ENCODE measurements at places on chromosomes 3 and 15.

DNA sequence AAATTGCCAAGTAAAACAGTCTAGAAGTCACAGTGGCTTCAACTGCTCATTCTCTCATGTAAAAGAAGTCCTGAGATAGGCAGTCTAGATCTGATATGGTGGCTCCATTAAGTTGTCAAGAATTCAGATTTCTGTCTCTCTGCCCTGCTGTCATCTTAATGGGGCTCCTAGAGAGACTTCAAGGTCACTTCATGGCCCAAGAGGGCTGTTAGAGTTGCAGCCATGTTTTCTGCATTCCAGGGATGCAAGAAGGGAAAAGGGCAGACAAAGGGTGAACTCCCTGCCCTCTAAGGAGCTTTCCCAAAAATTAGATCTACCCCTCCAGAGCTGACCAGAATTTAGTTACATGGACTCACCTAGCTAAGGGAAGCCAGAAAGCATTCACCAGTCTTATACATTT is 23.1 kb downstream of the ABHD2 start:
- DNase-seq = no peak

DNA sequence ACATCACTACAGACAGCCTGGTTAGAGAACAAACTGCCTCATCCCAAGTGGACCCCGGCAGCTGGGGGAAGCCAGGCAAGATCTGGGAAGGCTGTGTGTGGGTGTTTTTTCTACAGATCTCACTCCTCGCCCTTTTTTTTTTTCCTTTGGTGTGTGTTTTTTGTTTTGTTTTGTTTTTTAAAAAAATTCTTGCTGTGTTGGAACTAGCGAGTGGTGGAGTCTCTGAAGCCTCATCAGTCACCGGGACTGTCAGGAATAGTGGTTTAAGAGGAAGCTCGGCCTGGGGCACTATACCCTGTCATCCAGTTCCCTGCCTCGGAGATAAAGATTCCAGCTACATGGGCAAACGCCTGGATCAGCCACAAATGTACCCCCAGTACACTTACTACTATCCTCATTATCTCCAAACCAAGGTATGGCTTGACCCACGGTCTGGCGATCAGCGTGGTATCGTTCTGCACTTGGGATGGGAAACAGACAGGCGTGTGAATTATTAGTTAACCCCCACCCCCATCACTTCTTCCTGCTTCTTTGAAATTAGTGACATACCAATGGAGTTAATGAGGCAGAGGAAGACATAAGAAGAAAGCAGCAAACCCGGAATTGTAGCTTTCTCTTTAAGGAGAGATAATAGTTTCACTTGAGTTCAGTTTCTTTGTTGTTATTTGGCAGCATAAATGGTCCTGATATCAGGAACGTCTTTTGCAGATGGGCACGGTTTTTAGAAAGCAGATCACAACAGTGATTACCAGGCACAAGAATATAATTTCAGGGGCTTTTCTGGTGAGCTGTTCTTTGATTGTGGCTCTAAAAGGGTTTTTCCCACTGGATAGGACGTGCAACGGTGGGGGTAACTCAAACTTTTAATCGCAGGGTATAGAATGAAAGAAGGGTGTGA is 722 bp downstream of the RBMS3 start:
- peak; percentile 45 for DNase-seq

GRCh38 chr3:62785384-62785783 is 89.8 kb downstream of the CADPS start:
- no peak for DNase-seq

DNA sequence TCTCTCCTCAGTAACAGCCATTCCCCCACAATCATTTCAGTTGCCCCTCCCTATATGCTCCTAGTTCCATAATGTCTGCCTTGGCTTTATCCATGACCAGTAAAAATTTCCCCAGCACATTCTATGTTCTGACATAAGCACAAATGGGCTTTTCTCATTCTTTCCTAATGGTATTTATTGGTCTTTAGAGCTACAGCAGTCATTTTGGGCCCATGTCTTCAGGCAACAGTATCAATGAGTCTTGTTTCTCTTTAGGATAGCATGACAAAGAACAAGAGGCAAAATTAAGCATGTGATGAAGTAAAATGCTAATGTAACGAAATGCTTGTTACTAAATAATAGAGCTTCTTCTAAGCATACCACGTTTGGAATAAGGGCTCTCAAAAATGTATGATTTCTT is 8.2 kb downstream of the DPP8 start:
- DNase-seq = no peak

DNA sequence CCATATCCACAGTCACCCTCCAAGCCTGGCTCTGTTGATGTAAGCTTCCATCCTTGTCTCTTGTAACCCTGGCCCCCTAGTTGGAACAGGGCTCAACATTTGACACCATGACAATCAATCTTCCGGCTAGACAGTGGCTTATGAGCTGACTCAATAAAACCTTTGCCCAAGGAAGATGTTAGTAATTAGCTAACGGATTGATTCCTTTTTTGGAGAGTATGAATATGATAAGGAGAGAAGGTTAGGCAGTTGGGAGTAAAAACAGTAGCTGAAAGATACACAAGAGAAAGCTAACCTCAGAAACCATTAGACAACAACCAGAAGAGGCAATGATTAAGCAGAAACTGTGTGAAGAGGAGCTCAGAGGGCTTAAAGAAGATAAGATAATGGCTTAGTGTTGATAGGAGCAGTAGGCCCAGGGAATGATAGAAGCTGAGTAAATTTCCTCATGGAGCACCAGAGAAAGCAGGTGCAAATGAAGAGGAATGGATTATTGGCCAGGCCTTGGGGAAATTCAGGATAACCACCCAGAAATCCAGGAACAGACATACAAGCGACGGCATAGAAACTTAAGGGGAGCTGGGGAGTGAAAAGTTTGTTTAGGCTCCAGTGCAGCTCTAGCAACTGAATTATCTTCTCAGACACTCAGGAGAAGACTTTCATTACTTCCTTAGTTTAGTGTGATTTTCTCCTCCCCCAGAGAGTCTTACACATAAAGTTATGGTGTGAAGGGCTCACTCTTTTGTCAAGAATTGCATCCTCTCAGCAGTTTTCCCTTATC is 7.8 kb upstream of the RFX7 start:
- DNase-seq = no peak

DNA sequence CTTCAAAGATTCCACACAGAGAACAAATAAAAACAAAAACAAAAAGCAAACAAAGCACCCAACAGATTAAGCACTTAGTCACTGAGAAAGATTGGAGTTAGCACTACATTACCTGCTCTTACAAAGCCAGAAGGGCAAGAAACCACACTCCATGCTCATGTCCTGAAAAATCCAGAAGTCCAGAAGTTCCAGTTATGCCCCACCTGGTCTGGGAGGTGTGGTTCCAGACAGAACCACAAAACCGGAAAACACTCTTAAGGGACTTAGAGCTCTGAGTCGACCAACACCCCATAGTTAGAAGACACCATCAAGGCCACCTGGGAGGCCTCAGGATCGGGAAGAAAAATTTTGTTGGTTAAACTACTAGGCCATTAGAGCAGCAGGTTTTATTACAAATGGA is 88.9 kb downstream of the TNIK start:
- DNase-seq = no peak

DNA sequence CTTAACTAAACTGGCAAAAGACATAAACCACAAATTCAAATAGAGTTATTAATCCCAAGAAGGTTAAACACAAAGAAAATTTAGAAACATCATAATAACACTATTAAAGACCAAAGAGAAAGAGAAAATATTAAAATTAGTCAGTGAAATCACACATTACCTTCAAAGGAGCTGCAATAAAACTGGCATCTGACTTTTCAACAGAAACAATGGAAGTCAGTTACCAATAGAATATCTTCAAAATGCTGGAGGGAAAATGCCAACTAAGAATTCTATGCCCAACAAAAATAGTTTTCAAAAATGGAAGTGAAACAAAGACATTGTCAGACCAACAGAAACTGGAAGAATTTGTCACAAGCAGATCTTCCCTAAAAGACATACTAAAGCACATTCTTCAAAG is 68.7 kb upstream of the RNF7 start:
- no peak for DNase-seq

- no peak for DNase-seq
Measured at GRCh38 chr3:21042184-21042583, 708.8 kb downstream of the ZNF385D start.

GRCh38 chr3:31988271-31988670 is 6.7 kb downstream of the ZNF860 start:
- no peak for DNase-seq

GRCh38 chr3:159657629-159658028 is 331.0 kb upstream of the IL12A start:
- DNase-seq = no peak

DNA sequence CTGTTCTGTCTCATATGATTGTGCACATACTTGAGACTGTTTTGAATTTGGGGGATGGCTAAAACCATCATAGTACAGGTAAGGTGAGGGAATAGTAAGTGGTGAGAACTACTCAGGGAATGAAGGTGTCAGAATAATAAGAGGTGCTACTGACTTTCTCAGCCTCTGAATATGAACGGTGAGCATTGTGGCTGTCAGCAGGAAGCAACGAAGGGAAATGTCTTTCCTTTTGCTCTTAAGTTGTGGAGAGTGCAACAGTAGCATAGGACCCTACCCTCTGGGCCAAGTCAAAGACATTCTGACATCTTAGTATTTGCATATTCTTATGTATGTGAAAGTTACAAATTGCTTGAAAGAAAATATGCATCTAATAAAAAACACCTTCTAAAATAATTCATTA is 5.1 kb downstream of the CCR5 start:
- no peak for DNase-seq

DNA sequence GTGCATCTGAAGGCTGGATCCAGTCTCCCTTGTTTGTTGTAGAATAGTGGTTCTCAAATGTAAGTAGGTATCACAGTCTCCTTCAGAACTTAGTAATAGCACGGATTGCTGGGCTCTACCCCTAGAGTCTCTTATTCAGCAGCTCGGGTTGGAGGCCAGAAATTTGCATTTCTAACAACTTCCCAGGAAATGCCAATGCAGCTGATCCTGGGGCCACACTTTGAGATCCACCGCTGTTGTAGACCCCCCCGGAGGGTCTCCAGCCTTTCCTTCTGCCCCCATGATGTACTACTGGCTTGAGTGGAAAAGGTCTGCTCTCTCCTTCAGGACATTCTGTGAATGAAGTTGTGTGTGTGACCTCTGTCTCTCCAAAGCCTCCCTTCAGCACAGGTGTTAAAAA is 153.8 kb upstream of the CTNNB1 start:
- no peak for DNase-seq

- DNase-seq = peak; percentile 15
Measured at GRCh38 chr3:123951522-123952447, 9.2 kb downstream of the CCDC14 start.

- DNase-seq = no peak
Measured at GRCh38 chr3:29070959-29071634, 209.8 kb upstream of the RBMS3 start.

DNA sequence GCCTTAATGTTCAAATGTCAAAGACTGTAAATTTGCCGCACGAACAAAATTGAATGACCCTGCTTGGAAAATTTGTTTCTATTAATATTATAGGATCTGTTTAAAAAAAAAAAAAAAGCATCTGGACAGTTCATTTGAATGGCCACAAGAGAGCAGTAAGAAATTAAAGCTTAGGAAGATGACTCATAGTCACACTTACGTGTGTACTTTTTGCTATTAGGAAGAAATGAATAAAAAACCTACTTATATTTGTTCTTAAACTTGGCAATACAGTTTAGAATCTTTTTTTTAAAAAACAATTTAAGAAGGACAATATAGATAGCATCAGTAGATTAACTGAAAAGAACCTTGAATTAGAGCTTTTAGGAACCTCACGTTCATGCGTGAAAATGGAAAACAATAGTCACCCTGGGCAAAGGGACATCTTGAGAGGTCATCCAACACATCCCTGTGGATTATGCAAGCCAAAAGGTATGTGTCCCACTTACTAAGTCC is 621.8 kb downstream of the MECOM start:
- DNase-seq = peak; percentile 76

DNA sequence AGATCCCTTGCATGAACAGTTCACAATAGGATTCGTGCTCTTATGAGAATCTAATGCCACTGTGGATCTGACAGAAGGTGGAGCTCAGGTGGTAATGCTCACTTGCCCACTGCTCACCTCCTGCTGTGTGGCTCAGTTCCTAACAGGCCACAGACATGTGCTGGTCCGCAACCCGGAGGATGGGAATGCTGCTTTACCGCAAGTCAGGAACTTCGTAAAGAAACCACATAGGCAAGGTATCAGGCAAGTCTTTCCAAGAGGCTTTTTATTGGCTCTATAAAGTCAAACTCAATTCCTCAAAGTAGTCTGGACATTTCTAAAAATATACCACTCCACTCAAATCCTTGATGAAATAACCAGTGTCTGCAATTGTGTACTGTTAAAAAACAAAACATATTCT is 56.1 kb downstream of the OSTN start:
- DNase-seq = no peak

GRCh38 chr3:187210545-187211327 is 13.4 kb downstream of the RTP1 start:
- peak; percentile 98 for DNase-seq

- peak; percentile 58 for DNase-seq
Measured at GRCh38 chr15:26864664-26865191, 2.1 kb upstream of the GABRA5 start.

- no peak for DNase-seq
Measured at GRCh38 chr15:82852941-82853561, 43.6 kb downstream of the WHAMM start.

DNA sequence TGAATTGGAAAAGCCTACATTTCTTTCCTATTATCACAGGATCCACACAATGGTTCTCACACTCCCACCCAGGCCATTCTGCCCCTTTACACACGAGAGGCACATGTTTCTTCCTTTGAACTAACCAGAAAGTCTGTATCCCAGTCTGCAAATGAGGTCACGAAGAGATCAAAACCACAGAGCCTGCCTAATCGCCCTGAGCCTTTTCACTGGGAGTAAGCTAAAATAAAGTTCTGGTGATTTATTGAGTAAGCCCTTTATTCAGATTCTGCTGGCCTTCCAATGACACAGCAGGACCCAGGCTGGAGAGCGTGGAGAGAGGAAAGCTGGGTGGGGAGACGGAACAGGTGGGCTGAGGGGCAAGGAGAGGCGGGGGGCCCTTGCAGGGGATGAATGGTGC is 78.7 kb downstream of the ATP1B3 start:
- peak; percentile 48 for DNase-seq

GRCh38 chr15:38354315-38354929 is 99.5 kb upstream of the FAM98B start:
- DNase-seq = peak; percentile 67

DNA sequence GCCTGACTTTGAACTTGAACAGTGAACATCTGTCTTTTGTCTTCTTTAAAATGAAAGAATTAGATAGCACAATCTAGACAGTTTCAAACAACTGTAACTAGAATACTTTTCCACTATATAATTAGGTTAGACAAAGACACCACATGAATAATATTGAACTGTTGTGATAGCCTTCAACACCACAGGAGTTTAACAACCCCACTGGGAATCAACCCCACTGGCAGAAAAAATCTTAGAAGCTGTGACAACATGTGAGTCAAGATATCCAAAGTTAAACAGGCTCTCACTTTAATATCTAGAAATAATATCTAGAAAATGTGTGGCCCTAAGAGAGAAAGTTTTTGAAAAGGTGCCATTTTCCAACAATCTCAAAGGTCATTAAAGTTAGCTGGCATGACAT is 64.4 kb upstream of the PRICKLE2 start:
- no peak for DNase-seq

GRCh38 chr3:121629601-121630000 is 31.1 kb downstream of the HCLS1 start:
- DNase-seq = no peak

- no peak for DNase-seq
Measured at GRCh38 chr15:31510057-31510456, 183.4 kb downstream of the KLF13 start.

Measured in AG10803 (cell line).